Hair follicle dermal papilla cell (primary cell): ENCODE measurements at places on chromosomes 7 and 10. TPM values are rescaled to one million over a fixed set of nuclear protein-coding genes. Genes with fewer than 3 reads are reported as not detected.

Gene FEZF1
- total RNA-seq, result not detected in 2 replicates

Gene PITX3
- not detected in 2 replicates for total RNA-seq

Gene ASAH2
- total RNA-seq, result 0.12 and 0.49 TPM in 2 replicates

Gene C7orf33
- not detected in 2 replicates for total RNA-seq

Gene SLC4A2
- total RNA-seq, result 69.2 and 82.3 TPM in 2 replicates

Gene HMX3
- not detected in 2 replicates for total RNA-seq
